Endothelial cell of umbilical vein (primary cell): ENCODE measurements at places on chromosomes 1 and 21. TPM values are rescaled to one million over a fixed set of nuclear protein-coding genes. Genes with fewer than 3 reads are reported as not detected.

KIF17 gene
- 0.72 and 1.5 TPM in 2 replicates for total RNA-seq

LCE1E gene
- total RNA-seq = not detected in 2 replicates

FNDC5 gene
- total RNA-seq = 0.64 TPM in 1 of 2 replicates, not detected in the other

ANGPTL7 gene
- total RNA-seq = not detected in 2 replicates

LAMB3 gene
- 0.72 and 3.1 TPM in 2 replicates for total RNA-seq

FLVCR1 gene
- 11.9 and 12.0 TPM in 2 replicates for total RNA-seq

CNR2 gene
- total RNA-seq = not detected in 2 replicates

AK4 gene
- total RNA-seq = 5.6 and 7.0 TPM in 2 replicates

FMO4 gene
- total RNA-seq = 0.16 and 0.33 TPM in 2 replicates

GMEB1 gene
- 14.5 and 16.0 TPM in 2 replicates for total RNA-seq

LCE1C gene
- not detected in 2 replicates for total RNA-seq

GSTM5 gene
- total RNA-seq = 0.51 and 1.6 TPM in 2 replicates

PRELP gene
- total RNA-seq = not detected in 2 replicates

TNFRSF8 gene
- not detected in 2 replicates for total RNA-seq

WNT3A gene
- not detected in 2 replicates for total RNA-seq

ELF3 gene
- total RNA-seq = 0.09 and 0.29 TPM in 2 replicates

HFM1 gene
- total RNA-seq = 0.11 and 0.72 TPM in 2 replicates

S100A9 gene
- total RNA-seq = not detected in 2 replicates

CACNA1S gene
- total RNA-seq = not detected in 2 replicates

HMGCS2 gene
- total RNA-seq = not detected in 2 replicates

DCST1 gene
- not detected in 2 replicates for total RNA-seq

EPHA2 gene
- total RNA-seq = 125 and 141 TPM in 2 replicates

VAV3 gene
- total RNA-seq = 1.5 and 2.1 TPM in 2 replicates

PLEKHN1 gene
- 0.48 and 0.88 TPM in 2 replicates for total RNA-seq

OPRD1 gene
- total RNA-seq = not detected in 2 replicates

SLC5A9 gene
- not detected in 2 replicates for total RNA-seq

TNFRSF9 gene
- 0.22 TPM in 1 of 2 replicates, not detected in the other for total RNA-seq

CXADR gene
- 10.7 and 12.2 TPM in 2 replicates for total RNA-seq

MARK1 gene
- total RNA-seq = 5.5 and 6.0 TPM in 2 replicates

DDR2 gene
- total RNA-seq = 22.7 and 30.8 TPM in 2 replicates
